GOT3 (cell line): ENCODE measurements at places on chromosomes 3 and 15.

- DNase-seq: no peak
Observed at GRCh38 chr3:127590282-127590592, 296 bp downstream of the TPRA1 start.

- DNase-seq: no peak
Observed at GRCh38 chr3:32347343-32348125, 44.1 kb upstream of the CMTM7 start.

DNA sequence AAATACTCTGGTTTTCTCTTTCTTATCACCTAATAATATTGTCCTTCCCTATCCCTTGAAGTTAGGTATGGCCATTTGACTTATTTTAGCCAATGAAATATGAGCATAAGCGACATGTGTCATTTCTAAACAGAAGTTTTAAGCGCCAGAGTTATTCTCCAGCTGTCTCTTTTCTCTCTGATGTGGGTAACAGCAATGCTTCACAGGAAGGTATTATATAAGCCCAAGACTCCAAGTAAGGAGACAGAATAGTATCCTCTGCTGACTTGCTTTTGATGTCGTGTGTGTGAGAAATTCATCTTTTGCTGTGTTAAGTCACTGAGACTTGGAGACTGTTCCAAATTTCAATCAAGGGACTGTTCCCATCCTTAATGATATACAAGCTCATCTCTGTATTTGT lies 224.6 kb upstream of the NECTIN3 start:
- DNase-seq: no peak

GRCh38 chr3:29267226-29267625 lies 13.6 kb upstream of the RBMS3 start:
- no peak for DNase-seq

- no peak for DNase-seq
Observed at GRCh38 chr3:96900031-96900430, 85.6 kb downstream of the EPHA6 start.

- DNase-seq: no peak
Observed at GRCh38 chr15:101852356-101852755, 40.4 kb downstream of the OR4F15 start.

- no peak for DNase-seq
Observed at GRCh38 chr3:194688946-194689345, 3.3 kb downstream of the FAM43A start.

DNA sequence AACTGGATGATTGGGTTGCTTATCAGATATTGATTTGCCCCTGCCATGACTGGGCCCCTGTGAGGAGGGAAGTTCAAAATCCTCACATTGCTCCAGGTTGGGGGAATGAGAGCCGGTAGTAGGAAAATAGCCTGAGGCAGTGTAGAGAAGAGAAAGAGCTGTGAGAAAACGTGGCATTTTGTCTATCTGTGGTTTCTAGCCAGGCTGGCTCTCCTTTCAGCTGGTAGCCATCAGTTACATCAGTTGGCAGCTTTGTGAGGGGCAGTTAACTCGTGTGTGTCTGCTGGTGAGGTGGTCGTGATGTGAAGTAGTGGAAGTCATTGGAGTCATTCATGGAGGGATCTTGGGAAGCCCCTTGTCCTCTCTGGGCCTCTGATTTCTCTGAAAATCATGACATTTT lies 5.2 kb downstream of the ESYT3 start:
- no peak for DNase-seq

GRCh38 chr3:124599147-124599765 lies 131.0 kb upstream of the UMPS start:
- no peak for DNase-seq

- DNase-seq: no peak
Observed at GRCh38 chr15:93997071-93997658, 234.2 kb upstream of the MCTP2 start.
